ENCODE measurements at places on chromosomes 16 and 17. TPM values are rescaled to one million over a fixed set of nuclear protein-coding genes. Genes with fewer than 3 reads are reported as not detected.

- no peak for DNase-seq
These were observed 59.4 kb downstream of the ADAMTS18 start for GRCh38 chr16:77375396-77375795.

DNA sequence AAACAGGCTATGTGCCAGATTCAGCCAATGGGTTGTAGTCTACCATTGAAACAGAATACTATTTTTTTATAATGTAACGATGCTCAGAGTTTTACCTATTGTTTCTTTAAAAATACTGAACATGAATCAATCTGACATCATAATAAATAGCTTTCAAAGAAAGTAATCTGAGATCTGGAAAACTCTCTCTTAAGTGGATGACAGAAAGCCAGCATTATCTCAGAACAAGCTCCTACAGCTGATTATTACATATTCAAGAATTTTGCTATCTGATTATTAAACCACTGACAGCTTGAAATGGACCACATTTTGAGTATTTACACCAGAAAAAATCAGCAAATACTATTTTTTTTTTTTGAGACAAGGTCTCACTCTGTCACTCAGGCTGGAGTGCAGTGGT lies 484.2 kb upstream of the SOX9 start:
- no peak for DNase-seq

GRCh38 chr16:66918803-66919568 lies at the start of gene CDH16:
Gene CDH16, minus strand, starts transcription at chr16:66918885. Its CDS starts 820 bp downstream, at chr16:66918065.
- DNase-seq, result no peak

The DPH1 gene
- 105 TPM for polyA plus RNA-seq

- no peak for DNase-seq
These were observed 21.2 kb upstream of the ENGASE start for GRCh38 chr17:79053251-79053925.

DNA sequence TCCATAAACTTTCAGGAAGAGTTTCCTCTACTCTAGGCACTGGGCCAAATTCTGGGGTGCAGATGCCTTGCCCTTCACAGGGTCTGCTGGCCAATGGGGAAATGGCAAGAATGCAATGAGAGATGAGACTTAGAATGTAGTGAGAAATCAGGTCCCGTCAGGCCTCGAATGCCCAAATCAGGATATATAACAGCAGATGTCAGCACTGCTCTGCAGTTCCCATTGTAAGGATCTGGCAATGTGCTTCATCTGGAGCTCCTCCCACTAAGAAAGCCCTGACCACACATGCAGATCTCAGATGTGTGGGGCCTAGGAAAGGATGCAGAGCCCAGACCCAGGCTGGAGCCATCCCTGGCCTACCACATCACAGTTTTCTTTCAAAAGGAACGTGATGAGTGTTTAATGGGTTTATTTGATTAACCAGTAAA lies 13.9 kb upstream of the LPCAT2 start:
- DNase-seq, result no peak

DNA sequence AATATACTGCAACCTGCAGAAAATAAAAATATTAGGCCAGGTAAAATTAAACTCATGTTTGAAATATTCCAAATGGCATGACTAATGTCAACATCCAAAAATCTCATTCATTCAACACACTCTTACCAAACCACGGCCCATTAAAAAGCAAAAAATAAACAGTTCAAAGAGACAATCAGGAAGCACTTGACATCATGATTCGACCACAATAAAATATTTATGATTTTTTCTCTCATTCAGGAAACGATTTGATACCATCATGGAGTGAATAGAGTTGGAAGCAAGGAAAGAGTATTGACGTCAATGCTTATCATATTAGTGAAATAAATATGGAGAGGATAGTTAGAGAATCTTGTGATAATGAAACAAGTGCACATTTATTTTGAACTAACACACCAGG lies 354.1 kb downstream of the KCNJ2 start:
- no peak for DNase-seq

DNA sequence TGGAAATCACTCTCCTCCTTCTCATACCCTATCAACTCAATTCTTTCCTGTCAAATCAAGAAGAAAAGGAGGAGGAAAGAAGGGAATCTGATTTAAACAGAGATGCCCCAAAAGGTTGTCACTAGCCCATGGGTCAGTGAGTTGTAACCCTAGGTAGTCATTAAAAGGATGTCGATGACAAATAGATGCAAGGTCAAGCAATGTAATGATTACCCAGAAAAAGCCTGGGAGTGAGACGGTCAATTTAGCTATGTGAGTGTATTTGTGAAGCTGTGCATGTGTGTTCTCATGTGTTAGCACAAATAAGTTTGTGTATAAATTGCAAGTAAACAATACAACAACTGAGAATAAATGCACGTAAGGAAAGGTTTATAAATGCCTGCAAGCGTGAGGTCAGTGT lies 190.5 kb upstream of the PMFBP1 start:
- no peak for DNase-seq

The TLCD2 gene
- polyA plus RNA-seq, result 0.03 TPM

The KCTD19 gene
- 0.52 TPM for polyA plus RNA-seq
